HTR-8/SVneo (cell line): ENCODE measurements at places on chromosomes 2 and 18.

- no peak for DNase-seq
Observed at GRCh38 chr2:134540990-134541389, 177.8 kb downstream of the TMEM163 start.

DNA sequence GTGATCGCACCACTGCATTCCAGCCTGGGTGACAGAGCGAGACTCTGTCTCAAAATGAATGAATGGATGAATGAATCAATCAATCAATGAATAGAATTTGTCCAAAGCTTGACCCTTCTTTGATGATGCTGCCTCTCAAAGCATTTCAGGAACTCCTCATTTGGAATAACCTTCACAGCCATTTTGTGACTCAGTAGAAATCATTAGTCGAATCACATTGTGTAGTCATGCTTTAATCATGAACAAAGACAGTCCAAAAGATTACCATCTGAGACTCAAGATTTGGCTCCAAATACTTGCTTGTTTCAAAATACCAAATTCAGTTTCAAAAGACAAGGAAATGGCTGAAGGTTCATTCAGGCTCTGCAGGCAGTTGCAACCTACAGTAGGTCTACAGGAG, 83.1 kb downstream of the VWA3B start:
- DNase-seq = no peak

- DNase-seq = no peak
Observed at GRCh38 chr18:74616494-74616893, 18.8 kb downstream of the ZNF407 start.

DNA sequence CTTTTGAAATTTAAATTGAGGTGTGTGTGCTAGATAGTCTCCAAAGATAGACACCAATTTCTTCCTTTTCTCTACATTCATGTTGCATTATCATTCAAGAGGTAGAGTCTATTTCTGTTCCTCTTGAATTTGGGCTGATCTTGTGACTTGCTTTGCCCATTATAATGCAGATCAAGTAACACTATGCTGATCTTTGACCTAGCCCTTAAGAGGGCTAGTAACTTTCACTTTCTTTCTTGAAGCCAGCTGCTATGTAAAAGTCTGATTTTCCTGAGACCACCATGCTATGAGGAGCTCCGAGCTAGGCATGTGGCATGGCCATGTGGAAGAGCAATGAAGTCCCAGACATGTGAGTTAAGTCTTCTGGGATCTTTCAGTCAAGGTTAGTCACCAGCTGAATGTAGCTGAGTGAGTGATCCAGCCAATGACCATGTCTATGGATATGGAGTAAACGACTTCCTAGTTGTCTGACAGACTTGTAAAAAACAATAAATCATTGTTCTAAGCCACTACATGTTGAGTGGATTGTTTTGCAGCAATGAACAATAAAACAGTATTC, 189.4 kb upstream of the CWC22 start:
- no peak for DNase-seq

- no peak for DNase-seq
Observed at GRCh38 chr2:200770847-200771246, 40.9 kb upstream of the BZW1 start.

DNA sequence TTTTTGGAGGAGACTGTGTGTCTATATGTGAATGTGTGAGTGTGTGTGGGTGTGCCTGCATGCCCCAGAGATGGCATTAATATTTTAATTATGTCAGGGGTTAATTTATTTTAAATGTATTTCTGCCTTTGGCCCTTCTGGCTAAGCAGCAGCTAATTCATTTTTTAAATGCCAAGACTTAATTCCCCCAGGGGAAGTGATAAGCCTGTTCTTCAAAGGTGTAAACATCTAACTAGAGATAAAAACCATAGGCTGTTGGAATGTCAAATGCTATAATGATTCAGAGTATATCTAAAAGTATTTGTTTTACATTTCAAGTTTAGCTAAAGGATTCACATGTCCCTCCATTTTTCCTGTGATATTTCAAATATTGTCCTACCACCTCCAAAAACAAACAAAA, 184.7 kb downstream of the SPP2 start:
- DNase-seq = no peak

GRCh38 chr2:184814421-184814820, 216.1 kb downstream of the ZNF804A start:
- no peak for DNase-seq

- no peak for DNase-seq
Observed at GRCh38 chr2:159903443-159904126, 105.6 kb upstream of the CD302 start.

- no peak for DNase-seq
Observed at GRCh38 chr2:207970147-207970825, 55.0 kb downstream of the PLEKHM3 start.

DNA sequence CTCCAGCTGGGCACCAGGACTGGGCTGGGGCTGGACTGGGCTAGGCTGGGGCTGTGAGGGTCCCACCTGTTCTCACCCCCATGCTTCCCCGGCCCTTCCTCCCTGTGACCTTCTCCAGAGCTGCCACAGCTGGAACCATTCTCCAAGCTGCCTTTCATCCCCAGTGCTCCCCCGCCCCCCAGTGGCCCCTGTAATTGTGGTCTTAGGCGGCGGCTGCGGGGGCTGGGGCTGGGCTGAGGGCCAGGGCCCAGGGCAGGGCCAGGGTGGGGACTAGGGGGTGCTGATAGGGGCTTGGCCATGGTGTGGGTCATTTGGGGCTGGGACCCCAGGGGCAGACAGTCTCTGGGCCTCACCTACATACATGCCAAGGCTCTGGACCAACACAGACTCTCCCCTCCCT, 2.8 kb upstream of the WNT10A start:
- no peak for DNase-seq

- no peak for DNase-seq
Observed at GRCh38 chr2:231521-232185, 32.2 kb downstream of the SH3YL1 start.

- peak; percentile 1 for DNase-seq
Observed at GRCh38 chr18:55546851-55547704, 40.9 kb downstream of the TCF4 start.

DNA sequence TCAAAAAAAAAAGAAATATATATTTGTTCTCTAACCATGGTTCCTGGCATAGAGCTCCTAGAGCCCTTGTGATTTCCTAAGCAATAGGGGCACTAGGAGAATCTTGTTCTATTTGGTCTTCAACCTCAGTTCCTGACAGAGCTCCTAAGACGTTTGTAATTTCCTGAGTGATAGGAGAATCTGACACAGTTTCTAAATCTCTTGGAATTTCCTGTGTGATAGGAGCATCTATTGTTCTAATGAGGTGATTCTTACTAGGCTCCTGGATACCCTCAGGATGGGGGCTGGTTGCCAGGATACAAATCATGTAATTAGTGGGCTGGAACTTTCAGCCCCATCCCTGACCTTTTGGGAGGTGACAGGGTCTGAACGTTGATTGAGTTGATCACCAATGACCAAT, 245.8 kb downstream of the ZEB2 start:
- no peak for DNase-seq

- no peak for DNase-seq
Observed at GRCh38 chr2:218501665-218502064, 66.5 kb downstream of the USP37 start.

DNA sequence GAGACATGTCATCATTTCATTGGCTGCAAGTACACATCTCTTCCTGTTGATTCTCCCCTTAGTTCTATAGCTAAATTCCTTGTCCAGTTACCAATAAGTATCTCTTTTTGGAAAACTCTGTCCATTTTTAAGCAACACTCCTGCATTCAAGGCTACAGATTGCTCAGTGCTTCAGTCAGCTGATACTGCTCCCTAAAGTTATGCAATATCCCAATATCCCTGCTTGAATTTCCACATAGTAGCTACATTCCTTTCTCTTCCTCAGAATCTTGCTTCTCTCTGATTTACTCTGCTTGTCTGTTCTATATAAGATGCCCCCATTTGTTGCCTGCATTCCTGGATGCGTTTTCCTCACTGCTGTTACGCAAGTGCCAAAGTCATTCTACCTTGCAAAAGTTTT, 109.8 kb downstream of the PARD3B start:
- no peak for DNase-seq

DNA sequence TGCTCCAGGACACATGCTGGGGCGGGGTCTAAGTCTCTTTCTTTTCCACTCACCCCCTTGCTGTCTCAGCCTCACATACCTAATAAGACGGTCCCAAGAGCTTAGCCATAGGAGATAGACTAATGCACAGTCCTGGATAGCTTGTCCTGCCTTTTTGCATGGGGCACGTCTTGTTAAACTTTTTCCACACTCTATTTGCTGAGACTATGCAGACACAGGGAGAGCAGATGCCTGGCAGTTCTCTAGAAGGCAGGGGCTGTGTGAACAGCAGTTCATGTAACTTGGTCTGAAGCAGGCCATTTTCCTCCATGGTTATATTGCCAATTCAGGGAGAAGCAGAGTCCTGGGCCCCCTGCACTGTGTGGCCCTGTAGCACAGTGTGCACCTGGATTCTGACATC, 142.1 kb downstream of the SEPTIN10 start:
- no peak for DNase-seq

GRCh38 chr18:74905247-74905646, 303.7 kb downstream of the PTGR3 start:
- DNase-seq = no peak

DNA sequence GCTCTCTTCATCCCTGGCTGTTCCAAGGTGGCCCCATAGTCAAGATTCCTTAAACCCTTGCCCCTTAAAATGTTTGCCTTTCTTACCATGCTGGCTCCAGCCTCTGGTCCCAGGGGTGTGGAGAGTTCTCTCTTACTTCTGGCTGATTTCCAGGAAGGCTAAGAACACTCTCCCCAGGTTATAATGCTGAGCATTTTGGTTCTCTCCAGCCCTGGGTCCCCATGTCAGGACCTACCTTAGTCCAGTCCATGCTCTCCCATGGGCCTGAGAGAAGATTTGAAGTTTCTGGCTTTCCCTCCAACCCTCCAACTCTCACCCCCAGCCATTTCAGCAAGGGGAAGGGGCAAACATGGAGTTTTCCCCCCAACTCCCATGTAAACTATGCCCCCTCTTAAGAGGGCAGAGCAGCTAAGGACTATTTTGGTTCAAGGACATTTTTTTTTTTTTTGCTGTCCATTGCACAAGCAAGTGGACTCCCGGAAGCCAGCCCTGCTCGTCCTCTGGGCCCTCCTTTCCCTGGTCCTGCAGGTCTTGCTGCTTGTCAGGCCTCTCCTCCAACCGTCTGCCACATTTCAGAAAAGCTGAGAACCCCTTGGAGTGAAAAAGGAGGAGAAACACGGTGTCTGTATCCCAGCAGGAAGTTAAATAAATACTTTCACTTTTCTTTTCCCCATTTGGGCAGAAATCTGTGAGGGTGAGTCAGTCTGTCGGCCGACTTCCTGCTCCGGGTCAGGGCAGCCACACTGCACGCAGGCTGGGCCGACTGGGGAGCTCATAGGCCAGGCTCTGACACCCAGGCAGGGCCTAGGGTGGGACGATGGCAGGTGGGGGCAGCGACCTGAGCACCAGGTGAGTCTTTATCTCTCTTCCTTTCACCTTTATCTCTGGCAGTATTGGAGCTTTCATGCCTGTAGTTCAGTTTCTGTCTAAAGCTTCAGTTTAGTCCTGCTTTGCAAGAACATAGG, at the start of gene SP140L:
TSS of gene SP140L (plus strand) at position 741 of the 965 bp plus-strand sequence. CDS start at position 818, 77 bp downstream.
- peak; percentile 77 for DNase-seq

DNA sequence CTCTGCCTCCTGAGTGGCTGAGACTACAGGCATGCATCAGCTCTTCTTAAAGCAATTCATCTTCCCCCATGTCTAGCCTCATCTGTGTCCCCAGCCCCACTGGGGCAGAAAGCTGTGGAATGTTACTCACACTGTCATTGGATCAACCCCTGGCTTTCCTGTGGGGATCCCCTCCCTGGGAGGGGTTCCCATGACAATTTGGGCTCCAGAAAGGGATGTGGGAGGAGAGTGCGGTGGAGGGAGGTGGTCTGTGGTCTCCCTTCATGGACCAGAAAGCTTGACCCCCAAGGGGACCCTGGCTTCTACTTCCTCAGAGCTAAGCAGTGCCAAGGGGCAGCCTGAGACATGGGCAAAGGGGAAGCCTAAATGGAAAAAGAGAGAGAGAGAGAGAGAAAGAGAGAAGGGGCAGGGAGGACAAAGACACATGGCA, 1.3 kb downstream of the NGEF start:
- no peak for DNase-seq

DNA sequence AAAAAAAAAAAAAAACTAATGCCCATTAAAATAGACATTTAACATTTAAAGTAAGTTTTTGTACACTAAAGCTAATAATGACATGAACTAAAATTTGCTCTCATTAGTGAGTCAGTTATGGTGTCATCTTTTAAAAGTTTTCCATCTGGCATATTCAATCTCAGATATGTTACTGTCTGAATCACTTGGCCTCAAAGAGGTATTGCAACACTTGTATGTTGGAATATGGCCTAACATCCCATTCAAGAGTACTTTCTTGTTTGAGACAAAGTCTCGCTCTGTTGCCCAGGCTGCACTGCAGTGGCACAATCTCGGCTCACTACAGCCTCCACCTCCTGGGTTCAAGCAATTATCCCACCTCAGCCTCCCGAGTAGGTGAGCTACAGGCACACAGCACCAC, 169.7 kb downstream of the TMEM163 start:
- DNase-seq = no peak

GRCh38 chr2:44093970-44094369, 74.7 kb upstream of the PPM1B start:
- DNase-seq = no peak

- peak; percentile 20 for DNase-seq
Observed at GRCh38 chr2:200306931-200307723, 634 bp downstream of the SPATS2L start.

- DNase-seq = no peak
Observed at GRCh38 chr2:39723497-39723896, 55.6 kb downstream of the THUMPD2 start.

- no peak for DNase-seq
Observed at GRCh38 chr2:219252084-219252483, 959 bp upstream of the TUBA4B start.

DNA sequence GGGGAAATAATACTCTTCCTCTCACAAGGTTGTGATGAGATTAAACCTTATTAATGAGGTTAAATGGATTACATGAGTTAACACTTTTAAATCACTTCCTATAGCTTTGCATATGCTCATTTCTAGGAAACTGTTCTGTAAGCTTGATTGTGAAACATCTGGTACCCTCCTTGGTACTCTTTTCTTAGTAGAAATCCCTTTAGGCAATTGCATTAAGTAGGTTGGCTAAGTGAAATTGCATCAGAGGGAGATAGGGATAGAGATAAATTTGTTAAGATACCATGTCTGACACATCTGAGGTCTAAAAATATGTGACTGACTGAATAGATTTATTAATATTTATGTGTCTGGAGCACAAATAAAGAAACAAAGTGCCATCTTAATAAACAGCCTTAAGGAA, 275.9 kb upstream of the MAP2 start:
- DNase-seq = no peak

DNA sequence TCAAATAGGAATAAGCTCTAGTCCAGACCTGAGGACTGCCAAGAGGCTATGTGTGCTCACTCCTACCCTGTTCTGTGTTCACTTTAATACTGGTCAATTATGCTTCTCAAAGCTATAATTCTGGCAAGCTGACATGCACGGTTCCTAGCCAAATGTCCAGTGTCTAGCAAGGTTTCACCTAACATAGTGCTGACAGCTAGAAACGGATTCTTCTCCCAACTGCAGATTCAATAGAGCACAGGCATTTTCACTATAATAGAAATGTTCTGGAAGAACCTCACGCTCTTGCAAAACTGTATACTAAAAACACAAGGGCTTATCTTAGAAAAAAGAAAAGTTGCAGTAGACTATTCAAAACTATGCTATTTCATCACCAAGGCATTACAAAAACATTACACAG, 45.1 kb downstream of the HDAC4 start:
- DNase-seq = no peak
